ENCODE measurements at places on chromosomes 5 and 9.

DNA sequence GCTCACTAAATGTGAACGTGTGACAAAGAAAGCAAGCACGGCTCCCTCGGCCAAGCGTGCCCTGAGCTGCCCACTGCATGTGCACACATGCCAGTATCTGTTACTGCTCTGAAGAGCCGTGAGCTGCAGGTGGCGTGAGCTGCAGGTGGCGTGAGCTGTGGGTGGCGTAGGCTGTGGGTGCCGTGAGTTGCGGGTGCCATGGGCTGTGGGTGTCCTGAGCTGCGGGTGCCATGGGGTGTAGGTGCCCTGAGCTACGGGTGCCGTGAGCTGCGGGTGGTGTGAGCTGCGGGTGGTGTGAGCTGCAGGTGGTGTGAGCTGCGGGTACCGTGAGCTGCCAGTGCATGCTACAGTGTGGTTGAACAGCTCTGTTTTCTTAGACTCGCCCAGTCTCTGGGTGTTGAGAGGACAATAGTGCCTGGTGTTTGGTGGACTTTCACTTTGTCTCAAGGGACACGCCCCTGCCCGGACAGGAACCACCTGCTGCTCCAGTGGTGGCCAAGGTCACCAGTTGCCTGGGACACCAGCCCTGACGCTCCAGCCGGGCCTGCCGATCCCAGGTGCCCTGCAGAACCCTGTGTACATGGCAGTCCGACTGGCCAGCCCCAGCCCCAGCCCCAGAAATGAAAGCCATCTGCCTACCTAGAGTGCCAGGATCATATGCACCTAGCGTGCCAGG lies 6.7 kb downstream of the CCDC187 start:
- DNase-seq = no peak

DNA sequence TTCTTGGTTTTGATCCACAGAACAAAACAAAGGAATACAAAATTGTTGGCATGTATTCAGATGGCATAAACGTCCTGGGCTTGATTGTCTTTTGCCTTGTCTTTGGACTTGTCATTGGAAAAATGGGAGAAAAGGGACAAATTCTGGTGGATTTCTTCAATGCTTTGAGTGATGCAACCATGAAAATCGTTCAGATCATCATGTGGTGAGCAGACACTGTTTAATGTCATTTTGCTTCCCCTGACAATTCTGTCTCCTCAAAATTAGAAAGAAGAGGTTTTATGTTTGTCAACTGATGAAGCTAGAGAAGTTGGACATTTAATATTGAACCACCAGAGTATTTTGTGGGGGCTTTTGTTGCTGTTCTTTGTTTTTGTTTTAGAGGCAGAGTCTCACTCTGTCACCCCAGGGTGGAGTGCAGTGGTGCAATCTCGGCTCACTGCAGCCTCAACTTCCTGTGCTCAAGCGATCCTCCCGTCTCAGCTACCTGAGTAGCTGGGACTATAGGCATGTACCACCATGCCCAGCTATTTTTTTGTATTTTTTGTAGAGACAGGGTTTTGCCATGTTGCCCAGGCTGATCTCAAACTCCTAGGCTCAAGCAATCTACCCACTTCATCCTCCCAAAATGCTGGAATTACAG lies 82.0 kb downstream of the SLC1A1 start:
- no peak for DNase-seq

DNA sequence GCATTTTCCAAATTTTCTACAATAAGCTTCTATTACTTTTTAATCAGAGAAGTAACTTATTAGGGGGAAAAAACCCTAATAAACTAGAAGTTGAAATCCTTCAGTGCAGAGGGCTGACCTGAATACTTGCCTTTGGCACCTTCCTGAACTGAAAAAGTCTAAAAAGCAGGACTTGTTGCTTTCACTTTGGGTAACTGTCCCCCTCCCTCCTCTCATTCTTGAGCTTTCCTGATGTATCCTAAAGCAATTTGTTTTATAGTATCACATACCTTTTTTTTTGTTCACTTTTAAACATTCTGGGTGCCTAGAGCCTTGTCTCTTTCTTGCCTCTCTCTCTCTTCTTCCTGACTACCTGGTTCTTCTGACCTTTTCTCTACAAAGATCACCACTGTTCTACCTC lies 64.0 kb upstream of the ERBIN start:
- DNase-seq = no peak

DNA sequence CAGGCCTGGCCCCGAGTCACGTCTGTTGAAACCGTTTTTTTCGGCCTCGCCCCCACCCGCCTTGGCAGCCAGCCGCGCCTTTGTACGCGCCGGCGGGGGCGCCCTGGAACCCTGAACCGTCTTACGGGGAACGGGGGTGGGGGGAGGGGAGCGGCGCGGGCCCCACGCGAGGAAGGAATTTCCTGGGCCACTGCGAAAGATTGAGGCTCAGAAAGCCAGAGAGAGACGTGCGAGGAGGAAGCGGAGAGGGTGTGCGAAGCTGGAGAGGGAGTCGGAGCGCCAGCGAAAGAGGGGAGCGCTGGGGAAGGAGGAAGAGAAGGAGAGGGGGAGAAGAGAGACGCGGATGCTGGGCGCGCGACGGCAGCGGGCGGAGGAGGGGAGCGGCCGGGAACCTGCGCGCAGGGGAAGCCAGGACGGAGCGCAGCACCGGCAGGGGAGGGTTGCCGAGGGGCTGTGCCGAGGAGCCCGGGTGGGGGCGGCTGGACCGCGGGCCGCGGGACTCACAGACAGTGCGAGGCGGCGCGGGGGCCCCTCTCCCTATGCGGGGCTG lies 4.6 kb upstream of the PRDM12 start:
- DNase-seq = no peak

DNA sequence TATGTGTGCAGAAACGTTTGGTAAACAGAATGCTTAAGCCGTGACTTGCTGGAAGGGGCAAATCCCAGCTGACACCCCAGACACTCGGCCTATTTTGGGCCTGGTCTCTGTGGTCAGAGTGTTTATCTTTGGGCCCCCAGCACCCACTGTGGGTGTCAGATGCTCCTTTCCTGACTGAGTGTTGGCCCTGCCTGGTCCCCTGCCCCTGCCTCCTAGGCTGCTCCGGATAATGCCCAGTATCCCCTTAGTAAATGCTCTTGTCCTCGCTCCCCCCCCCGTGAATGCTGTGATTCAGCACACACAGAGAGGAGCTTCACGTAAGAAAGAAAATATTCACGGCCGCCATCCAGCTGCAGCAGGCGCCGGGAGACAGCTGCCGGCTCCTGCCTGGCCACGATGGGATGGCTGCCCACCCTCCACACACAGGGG lies 11.3 kb upstream of the ANGPTL2 start:
- DNase-seq = no peak

DNA sequence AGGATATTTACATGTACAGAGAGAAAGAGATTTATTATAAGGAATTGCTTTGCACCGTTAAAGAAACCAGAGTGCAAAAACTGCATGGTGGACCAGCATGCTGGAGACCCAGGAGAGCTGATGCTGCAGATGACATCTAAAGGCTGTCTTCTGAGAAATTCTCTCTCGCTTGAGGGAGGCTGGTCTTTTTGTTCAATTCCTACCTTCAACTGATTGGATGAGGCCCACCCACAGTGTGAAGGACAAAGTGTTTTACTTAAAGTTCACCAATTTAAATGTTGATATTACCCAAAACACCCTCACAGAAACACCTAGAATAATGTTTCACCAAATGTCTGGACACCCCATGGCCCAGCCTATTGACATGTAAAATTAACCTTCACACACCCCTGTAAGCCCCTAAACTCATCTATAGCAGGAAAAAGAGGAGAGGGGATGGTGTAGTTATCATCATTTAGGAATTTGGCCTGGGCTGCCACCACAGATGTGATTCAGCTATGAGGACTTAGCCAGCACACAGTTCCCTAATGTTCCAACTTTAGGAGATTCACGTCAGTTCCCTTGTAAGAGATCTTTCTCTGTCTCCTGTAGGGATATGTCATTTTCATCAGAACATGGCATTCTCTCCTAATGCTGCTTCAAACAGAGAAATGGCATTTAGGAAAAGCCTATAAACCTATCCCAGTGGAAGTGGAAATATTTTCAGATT lies 358.2 kb upstream of the TLE4 start:
- DNase-seq = no peak

- DNase-seq = no peak
Measured at GRCh38 chr5:130272837-130273236, 368.6 kb downstream of the CHSY3 start.

- DNase-seq = no peak
Measured at GRCh38 chr5:144183254-144183889, 12.7 kb downstream of the KCTD16 start.

- no peak for DNase-seq
Measured at GRCh38 chr9:91150998-91151717, 210.6 kb downstream of the AUH start.

DNA sequence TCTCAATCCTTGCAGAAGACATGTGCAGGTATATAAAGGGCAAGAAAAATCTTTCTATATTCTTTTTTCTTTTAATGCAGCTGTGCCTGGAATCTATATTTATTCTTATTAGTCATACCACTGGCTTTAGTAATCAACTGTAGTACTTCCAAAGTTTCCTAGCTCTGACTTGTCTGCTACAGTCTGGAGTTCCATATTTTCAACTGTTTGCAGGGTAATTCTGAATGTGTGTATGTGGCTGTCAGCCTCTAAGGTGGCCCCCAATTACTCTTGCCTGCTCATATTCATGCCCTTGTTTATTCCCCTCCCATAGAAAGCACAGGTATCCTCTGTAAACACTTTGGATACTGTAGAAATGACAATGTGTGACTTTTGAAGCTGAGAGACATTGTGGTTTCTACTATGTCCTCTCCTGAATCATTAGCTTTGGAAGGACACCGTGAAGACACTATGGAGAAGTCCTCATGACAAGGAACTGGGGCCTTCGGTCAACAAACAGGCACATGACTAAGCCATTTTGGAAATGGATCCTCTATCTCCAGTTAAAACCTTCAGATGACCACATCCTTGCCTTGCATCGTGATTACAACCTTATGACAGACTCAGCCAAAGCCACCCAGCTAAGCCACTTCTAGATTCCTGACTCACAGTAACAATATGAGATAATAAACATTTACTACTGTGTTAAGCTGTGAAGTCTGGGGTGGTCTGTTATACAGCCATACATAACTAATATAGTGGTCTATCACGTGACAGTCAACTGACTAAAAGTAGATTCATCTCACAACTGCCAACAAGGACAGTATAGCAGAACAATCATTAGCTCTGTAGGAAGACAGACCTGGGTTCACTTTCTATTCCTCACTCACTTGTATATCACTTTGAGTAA lies 49.5 kb upstream of the SUSD1 start:
- DNase-seq = no peak

- DNase-seq = no peak
Measured at GRCh38 chr5:22431840-22432239, 421.3 kb downstream of the CDH12 start.

DNA sequence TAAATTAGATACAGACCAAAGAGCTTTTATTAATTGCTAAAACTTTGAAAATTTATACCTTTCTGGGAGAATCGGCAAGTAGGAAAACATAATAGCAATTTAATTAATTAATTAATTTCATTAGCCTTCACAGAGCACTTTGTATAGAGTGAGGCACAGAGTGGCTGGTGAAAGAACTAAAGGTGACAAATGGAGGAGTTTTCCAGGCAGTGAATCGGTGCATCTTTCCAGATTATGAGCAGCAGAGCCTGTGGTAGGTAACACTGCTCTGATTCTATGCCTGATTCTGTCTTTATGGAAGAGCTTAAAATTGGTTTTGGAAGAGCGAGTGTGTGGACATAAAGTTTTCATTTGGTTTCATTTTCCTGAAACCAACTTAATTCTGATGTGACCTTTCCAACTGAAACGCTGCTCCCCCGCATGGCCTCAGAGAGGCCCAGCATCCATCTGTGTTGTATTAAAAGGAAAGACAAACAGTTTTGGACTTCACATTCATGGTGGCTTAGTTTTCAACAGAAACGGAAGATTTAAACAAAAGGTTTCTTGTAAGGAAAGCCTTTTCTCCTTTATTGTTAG lies 188.9 kb upstream of the RPS23 start:
- DNase-seq = peak; percentile 13

- DNase-seq = no peak
Measured at GRCh38 chr5:115379622-115380344, 83.3 kb upstream of the CCDC112 start.

- no peak for DNase-seq
Measured at GRCh38 chr5:9644630-9645029, 14.5 kb upstream of the TAS2R1 start.

Data from renal cortex interstitium (tissue), 15 donors.